ENCODE measurements at places on chromosomes 16 and 17. TPM values are rescaled to one million over a fixed set of nuclear protein-coding genes. Genes with fewer than 3 reads are reported as not detected.

SLC52A1 gene
- total RNA-seq = 2.6 TPM

HSD17B1 gene
- total RNA-seq = 1.7 TPM

NAT9 gene
- 28.4 TPM for total RNA-seq

TEKT5 gene
- total RNA-seq = 0.21 TPM

GP1BA gene
- not detected for total RNA-seq

SLC47A1 gene
- total RNA-seq = 1.0 TPM

CNTNAP1 gene
- total RNA-seq = 1.5 TPM

ENPP7 gene
- total RNA-seq = not detected

CFAP97D1 gene
- not detected for total RNA-seq

SPN gene
- 3.7 TPM for total RNA-seq

ATXN1L gene
- 19.4 TPM for total RNA-seq

APRT gene
- 273 TPM for total RNA-seq

TAC4 gene
- not detected for total RNA-seq

LGALS9B gene
- 25.8 TPM for total RNA-seq

DNAAF8 gene
- 0.69 TPM for total RNA-seq

MYH2 gene
- 0.48 TPM for total RNA-seq

- peak; percentile 34 for DNase-seq
These were observed 9.7 kb downstream of the PRR29 start for GRCh38 chr17:64007838-64008282.

DNA sequence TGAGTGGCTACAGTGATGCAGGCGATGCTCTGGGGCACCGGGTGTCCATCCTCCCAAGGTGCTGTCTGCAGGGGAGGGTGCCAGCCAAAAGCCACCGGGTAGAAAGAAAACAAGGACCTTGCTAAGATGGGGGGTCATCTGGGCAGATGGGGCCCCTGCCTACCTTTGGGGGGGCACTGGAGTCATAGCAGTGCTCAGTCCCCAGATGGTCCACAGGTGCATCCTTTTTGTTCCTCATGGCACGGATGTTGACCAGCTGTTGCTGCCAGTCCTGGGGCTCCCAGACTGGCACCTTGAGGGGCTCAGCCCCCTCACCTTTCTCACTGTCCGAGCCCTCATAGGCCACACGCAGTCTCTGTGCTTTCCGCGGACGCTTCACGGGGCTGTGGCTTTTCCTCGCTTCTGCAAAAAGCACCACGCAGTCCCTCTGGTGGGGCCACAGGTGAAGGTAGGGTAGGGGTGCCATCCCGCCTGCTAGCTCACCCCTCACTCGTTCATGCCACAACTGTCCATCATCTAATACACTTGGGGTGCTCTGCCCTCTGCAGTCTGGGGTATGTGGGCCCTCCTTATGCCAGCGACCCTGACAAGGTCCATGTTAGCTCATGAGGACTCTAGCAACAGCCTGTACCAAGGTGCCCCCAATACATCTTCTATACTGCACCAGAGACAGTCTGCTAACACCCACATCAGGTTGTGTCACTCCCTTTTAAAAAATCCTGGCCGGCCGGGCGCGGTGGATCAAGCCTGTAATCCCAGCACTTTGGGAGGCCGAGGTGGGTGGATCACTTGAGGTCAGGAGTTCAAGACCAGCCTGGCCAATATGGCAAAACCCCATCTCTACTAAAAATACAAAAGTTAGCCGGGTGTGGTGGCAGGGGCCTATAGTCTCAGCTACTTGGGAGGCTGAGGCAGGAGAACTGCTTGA is 1.4 kb downstream of the NTHL1 start:
- DNase-seq = no peak

DNA sequence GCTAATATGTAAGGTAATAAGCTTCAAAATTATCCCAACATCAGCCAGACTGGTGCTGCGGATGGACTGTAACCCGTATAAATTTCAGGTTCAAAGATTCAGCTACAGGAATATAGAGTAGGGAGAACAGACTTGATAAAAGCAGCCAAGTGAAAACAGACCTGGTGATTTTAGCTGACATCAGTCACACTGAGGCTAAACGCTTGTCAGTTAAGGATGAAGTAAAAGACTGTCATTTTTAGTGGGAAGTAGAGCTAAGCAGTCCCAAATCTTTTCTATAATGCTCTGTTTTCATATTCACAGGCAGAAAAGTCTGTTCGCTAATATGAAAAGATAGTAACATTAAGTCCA is 35.4 kb downstream of the CMTM4 start:
- DNase-seq = no peak

- no peak for DNase-seq
These were observed 14.4 kb downstream of the IRX5 start for GRCh38 chr16:54945063-54945462.

GRCh38 chr16:64865069-64865696 is 256.7 kb downstream of the CDH11 start:
- DNase-seq = no peak

GRCh38 chr17:12193144-12193735 is 172.6 kb downstream of the MAP2K4 start:
- no peak for DNase-seq

- DNase-seq = no peak
These were observed 663 bp upstream of the GINS2 start for GRCh38 chr16:85689285-85689949.

DNA sequence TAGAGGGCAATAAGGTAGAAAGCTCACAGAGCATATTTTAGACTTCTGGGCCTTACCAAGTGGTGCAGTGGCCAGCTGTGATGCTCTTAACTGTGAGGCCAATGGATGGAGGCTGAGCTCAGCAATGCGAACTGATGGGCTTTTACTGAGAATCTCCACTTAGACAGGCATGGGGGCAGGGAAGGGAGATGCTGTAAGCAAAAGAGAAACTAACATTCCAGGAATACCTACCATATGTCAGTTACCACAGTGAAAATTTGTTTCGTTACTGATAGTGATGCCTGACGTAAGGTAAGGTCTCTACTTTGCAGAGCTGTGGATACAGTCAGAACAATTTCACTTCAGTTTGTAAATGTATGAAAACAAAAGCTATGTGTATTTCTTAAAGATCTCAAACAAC is 250.6 kb upstream of the ZFHX3 start:
- no peak for DNase-seq

DNA sequence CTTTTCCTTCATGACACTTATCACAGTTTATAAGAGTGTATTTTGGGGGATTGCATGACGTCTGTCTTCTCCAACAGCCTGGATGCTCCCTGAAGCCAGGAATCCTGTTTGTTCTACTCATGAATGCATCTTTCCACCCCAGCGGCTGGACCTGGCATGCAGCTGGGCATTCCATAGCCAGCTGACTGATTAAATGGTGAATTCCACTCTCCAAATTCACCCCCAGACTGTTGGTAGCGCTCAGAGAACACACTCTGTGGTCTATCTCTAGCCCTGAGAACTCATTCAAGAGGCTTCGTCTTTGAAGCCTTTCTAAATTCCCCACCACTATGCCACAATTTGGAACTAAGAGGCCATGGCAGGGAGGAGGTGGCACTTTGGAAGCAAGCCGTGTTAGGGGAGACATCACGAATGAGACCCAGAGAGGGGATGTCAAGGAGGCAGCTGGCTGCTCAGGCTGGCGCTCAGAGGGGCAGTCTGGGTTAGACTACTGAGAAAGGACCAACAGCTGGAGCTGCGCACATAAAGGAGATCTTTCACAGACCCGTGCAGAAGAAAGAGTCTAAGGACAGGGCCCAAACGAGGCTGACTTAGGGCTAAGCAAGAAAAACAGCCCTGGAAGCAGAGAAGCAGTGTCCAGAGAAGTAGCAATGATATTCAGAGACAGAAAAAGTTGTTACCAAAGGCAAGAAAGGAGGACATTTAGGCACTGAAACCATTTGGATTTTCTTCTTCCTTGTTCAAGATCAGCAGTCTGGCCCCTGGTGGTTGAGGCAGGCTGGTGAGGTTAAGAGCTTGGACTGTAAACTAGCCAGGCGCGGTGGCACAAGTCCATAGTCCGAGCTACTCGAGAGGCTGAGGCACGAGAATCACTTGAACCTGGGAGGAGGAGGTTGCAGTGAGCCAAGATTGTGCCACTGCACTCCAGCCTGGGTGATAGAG is 42.4 kb upstream of the ZNF629 start:
- peak; percentile 78 for DNase-seq

GRCh38 chr16:79093554-79093967 is 507.0 kb downstream of the MAF start:
- DNase-seq = peak; percentile 24

DNA sequence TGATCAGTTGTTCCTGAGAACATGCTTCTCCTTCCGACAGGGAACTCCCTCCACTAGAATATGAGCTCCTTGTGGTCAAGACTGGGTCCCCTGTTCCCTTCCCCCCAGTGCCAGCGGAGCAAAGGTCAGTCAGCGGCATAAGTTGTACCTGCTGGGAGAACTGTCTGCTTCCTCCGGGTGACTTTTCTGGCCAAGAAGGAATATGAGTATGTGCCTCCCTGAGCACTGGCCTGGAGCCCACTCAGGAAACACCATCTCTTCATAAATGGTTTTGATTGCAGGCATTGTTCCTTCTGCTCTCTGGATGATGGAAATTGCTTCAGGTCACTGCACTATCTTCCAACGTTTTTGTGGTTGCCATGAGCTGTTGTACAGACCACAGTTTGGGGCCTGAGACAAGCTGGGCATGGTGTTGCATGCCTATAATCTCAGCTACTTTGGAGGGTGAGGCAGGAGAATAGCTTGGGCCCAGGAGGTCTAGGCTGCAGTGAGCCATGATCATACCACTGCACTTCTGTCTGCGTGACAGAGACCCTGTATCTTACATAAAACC is 2.9 kb upstream of the P4HB start:
- DNase-seq = no peak

GRCh38 chr17:76697702-76698465 is 12.9 kb downstream of the MXRA7 start:
- DNase-seq = no peak

- DNase-seq = peak; percentile 65
These were observed 20.5 kb upstream of the JPH3 start for GRCh38 chr16:87581857-87582215.

- DNase-seq = no peak
These were observed 316.3 kb downstream of the CBLN1 start for GRCh38 chr16:48965386-48965785.

- DNase-seq = no peak
These were observed 38.0 kb downstream of the MMP15 start for GRCh38 chr16:58063377-58064076.

- no peak for DNase-seq
These were observed 87.0 kb downstream of the CPPED1 start for GRCh38 chr16:12716658-12717057.

DNA sequence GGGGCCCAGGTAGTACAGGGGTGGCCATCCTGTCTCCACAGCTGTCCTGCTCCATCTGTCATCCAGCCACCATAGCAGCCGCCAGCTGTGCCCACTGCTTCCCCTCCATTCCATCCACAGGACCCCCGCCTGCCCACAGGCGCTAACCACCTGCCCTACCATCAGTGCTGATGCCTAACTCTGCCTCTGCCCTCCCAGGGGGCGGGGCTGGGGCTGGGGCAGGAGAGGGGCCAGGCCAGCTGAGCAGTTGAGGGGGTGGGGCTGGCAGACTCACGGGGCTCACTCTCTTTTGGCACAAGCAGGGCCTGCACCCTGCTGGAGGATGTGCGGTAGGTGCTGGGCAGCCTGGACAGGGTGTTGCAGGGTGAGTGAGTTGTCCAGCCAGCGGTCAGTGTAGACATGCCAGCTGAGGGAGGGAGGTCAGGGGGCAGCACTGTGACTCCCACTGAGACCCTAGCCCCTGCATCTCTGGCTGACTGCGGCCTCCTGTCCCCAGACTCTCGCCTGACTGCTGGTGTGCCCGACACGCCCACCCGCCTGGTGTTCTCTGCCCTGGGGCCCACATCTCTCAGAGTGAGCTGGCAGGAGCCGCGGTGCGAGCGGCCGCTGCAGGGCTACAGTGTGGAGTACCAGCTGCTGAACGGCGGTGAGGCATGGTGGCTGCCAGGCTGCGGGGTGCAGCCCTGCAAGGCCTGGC is 9.6 kb downstream of the GALK1 start:
- no peak for DNase-seq

- DNase-seq = no peak
These were observed 36.4 kb downstream of the HEATR3 start for GRCh38 chr16:50102051-50102746.

DNA sequence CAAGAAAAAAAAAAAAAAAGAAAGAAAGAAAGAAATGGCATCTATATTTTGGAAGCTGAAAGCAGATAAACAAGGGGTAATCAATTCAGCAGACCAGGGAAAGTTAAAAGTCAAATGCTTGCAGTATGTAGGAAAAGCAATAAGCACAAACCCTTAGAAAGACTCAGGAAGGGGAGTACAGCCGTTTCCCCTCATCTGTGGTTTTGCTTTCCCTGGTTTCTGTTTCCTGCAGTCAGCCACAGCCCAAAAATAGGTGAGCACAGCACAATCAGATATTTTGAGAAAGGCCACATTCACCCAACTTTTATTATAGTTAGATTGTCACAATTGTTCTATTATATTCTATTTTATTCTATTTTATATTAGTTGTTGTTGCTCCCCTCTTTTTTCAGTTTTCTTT is 14.4 kb upstream of the ALOX12 start:
- no peak for DNase-seq

GRCh38 chr17:76544546-76545365 is 4.9 kb downstream of the PRCD start:
- DNase-seq = no peak

GRCh38 chr16:77332792-77333191 is 102.0 kb downstream of the ADAMTS18 start:
- no peak for DNase-seq

DNA sequence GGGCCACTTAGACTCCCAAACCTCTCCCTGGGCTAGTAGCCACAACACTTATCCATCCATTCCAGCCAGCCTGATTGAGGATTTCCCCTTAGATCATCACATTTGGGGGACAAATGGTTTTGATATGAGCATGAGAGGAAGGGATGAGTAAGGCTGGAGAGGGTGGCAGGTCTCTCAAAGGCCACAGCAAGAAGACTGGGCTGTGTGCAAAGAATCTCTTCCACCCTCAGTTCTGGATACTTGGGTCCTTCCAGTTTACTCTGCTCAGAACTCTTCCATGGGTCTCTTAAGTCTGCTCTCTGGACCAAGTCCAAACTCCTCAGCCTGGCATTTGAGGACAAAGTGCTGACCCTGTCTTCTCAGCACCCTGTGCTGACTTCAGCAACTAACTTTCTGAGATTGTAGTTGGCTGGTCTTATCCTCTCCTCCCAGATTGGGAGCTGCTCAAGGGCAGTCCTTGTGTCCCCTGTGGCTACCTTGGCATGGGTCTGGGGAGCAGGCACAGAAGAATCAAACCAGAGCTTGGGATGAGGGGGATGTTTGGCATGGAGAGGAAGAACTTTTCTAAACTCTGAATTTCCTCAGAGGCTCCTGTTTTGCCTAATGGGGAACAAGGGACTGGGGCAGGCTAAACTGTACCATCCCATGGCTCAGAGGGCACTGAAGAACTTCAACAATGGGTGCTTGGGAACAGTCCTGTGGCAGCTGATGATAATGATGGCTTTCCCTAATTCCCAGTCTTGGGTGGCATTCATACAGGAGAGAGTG is 3.1 kb upstream of the NFATC3 start:
- no peak for DNase-seq
